ENCODE measurements at places on chromosomes 3 and 15.

DNA sequence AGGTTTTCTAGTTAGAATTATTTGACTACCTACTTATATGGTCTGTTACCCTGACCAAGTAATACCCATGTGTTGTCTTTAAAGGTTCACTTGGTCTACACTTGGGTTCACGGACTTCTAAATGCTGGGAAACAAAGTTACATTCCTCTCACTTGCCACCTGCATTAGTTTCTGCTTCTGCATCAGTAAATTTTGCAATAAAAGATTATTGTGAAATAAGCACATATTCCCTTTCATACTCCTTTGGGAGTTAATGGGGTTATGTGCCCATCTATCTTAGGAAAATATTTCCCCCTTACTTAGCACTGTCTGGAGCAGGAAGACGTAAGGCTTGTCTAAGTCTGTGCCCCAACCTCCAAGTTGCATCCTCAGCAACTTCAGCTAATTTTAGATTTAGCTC is 160.7 kb downstream of the FRMD5 start:
- DNase-seq, result no peak

GRCh38 chr3:8530581-8530980 is 29.0 kb downstream of the LMCD1 start:
- DNase-seq, result no peak

DNA sequence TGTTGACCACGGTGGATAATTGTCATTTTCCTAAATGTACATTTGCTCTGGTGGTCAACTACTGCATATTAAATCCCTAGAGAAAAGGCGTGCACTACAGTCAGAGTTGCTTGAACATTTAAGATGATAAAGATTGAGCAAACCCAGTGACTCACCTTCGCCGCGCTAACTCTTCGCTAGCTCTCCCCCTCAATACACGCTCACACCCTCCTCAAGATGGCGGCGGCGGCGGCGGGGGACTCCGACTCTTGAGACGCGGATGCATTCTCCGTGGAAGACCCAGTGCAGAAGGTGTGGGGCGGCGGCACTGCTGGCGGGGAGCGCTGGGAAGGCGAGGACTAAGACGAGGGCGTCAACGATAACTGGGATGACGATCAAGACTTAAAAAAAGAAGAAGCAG is 79.8 kb upstream of the PFN2 start:
- DNase-seq, result no peak

GRCh38 chr15:64843991-64844390 is 2.3 kb downstream of the PLEKHO2 start:
- no peak for DNase-seq

GRCh38 chr15:79067969-79068368 is 22.6 kb downstream of the RASGRF1 start:
- no peak for DNase-seq
